ENCODE measurements at places on chromosomes 1 and 21.
A peak's percentile ranks its signal among the peaks of the same experiment; 100 is the strongest.

DNA sequence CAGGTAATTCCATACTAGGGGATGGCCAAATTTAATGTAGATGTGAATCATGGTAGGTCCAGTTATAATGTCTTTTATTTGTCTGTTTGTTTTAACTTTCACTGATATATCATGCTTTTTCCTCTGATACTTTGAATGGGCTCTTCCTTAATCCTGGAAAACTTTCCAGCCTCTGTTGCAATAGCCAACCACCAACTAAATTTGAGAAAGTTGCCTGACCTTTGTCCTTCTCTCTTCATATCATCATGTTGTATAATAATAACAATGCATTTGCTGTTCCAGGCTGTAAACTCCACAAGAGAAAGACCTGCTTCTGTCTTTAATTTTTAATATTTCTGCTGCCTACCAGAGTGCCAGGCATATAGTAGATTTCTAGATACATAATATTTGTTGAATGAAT, 146.1 kb downstream of the HMCN1 start:
- no peak for DNase-seq

DNA sequence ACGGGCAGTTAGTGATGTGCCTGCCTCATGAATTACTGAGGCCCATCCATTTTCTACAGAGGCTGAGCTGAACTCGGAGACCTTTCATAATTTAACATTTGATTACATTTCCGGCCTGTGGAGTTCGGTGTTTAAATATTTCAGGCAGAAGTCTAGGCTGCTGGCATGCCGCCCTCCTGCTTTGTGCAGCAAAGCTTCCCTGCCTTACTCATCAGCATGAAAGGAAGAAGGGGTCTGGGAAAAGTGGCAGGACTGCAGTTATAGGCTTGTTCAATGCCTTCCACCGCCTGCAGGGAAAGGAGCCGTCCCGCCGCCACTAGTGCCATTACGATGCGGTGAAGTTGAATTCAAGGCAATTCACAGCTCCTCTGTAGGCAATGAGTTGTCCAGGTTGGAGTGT, 527.9 kb downstream of the NPHP4 start:
- no peak for DNase-seq

GRCh38 chr1:229087339-229087738, 183.6 kb upstream of the RAB4A start:
- no peak for DNase-seq

DNA sequence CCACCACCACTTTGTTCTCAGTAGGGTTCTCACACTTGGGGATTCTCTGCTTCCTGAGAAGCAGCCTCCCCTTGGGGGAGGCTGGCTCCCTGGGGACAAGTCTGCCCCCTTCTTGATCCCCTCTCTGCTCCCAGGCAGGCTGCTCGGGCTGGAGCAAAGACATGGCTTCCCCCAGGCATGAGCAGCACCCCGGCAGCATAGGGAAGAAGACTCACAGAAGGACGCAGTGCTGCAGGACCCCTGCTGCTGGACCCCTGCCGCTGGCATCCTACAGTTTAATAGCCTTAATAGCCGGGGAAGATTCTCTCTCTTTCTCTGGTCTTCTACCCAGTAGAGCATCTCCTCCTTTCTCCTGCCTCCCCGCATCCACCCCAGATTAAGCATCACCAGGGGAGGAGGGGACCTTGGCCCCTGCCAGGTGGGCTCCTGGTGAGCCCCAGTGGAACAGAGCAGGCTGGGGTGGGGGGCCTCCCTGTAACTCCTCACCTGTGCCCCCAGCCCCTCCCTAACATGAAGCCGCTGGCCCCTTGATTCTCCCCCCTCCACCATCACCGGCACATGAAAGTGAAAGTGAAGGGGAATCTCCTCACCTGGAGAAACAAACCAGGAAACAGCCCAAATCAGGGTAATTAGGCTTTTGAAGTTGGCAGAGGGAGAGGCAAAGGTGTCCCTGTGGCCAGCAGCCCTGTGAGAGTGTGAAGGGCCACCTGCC, 2.5 kb downstream of the WNT3A start:
- DNase-seq, result peak; percentile 35

- peak; percentile 86 for DNase-seq
Measured at GRCh38 chr1:218164111-218164929, 120.8 kb upstream of the RRP15 start.

- no peak for DNase-seq
Measured at GRCh38 chr1:42350086-42350485, 15.1 kb upstream of the FOXJ3 start.

DNA sequence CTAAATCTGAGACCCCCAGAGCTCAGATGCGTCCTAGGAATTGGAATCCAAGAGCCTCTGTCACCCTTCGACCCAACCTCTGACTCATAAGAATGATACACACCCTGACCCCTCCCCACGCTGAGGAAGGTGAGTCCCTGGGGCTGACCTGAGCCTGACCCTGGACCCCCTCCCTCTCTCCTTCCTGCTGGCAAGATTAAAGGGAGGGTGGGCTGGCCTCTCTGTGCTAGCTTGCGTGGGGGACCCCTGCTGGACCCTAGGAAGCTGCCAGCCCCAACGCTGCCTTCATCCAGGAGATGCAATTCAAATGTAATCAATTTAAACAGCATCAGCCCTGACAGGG, 627 bp downstream of the PLEKHA6 start:
- DNase-seq, result no peak

DNA sequence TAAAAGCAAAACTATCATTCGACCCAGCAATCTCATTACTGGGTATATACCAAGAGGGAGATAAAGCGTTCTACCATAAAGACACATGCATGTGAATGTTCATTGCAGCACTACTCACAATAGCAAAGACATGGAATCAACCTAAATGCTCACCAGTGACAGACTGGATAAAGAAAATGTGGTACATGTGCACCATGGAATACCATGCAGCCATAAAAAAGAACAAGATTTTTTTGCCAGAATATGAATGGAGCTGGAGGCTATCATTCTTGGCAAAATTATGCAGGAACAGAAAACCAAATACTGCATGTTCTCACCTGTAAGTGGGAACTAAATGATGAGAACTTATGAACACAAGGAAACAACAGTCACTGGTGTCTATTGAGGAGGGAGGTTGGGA, 79.7 kb downstream of the SLC16A1 start:
- DNase-seq, result no peak

DNA sequence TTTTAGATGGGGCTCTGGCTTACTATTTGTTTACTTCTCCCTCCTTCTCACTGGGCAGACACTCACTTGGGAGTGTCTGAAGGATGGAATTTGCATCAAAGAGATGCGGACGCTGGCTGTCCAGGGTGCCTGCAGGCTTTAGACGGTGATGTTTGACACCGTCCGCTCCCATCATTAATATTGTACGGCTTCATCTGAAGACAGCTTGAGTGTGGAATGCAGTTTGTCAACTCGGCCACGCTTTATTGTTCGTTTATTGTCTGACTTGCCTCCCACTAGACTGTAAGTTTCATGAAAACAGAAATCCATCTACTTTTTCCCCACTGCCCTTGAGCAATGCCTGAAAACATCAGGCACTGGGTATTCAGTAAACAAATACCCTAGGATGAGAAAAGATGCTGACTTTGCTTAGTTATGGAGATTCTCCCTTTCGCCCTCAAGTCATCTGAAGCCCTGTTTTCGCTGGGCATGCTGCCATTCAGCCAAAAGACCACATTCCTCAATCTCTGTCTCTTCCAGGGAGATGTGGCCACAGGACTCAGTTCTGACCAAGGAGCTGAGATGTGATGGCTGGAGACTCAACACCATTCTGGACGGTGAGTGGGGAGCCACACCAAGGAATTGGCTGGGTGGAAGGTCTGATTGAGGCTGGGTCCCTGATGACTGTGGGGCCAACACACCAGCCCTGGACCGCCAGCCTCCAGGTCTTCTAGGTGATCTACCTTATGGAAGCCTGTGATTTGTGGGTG, 87.6 kb downstream of the BCAR3 start:
- DNase-seq, result no peak

- DNase-seq, result peak; percentile 16
Measured at GRCh38 chr21:36615274-36615964, 83.5 kb upstream of the SIM2 start.

- no peak for DNase-seq
Measured at GRCh38 chr21:39625211-39625895, 12.6 kb downstream of the B3GALT5 start.

- DNase-seq, result no peak
Measured at GRCh38 chr1:212727386-212728181, 27.9 kb upstream of the BATF3 start.

GRCh38 chr1:11598461-11598860, 55.8 kb downstream of the FBXO2 start:
- DNase-seq, result no peak

- no peak for DNase-seq
Measured at GRCh38 chr1:109777436-109777835, 13.7 kb upstream of the EPS8L3 start.

GRCh38 chr1:203069030-203069747, 16.6 kb downstream of the MYOG start:
- DNase-seq, result peak; percentile 79

GRCh38 chr1:27630859-27631491, 4.0 kb downstream of the FGR start:
- DNase-seq, result peak; percentile 14

GRCh38 chr1:207958376-207959139, 47.6 kb upstream of the CD34 start:
- no peak for DNase-seq

DNA sequence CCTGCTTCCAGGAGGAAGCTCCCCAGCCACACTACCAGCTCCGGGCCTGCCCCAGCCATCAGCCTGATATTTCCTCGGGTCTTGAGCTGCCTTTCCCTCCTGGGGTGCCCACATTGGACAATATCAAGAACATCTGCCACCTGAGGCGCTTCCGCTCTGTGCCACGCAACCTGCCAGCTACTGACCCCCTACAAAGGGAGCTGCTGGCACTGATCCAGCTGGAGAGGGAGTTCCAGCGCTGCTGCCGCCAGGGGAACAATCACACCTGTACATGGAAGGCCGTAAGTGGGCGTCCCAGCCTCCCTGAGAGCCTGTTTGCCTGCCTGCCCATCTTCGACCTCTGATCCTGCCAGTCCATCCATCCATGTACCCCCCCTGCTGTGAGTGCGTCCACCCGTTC, 3.6 kb downstream of the ECM1 start:
- DNase-seq, result peak; percentile 99

DNA sequence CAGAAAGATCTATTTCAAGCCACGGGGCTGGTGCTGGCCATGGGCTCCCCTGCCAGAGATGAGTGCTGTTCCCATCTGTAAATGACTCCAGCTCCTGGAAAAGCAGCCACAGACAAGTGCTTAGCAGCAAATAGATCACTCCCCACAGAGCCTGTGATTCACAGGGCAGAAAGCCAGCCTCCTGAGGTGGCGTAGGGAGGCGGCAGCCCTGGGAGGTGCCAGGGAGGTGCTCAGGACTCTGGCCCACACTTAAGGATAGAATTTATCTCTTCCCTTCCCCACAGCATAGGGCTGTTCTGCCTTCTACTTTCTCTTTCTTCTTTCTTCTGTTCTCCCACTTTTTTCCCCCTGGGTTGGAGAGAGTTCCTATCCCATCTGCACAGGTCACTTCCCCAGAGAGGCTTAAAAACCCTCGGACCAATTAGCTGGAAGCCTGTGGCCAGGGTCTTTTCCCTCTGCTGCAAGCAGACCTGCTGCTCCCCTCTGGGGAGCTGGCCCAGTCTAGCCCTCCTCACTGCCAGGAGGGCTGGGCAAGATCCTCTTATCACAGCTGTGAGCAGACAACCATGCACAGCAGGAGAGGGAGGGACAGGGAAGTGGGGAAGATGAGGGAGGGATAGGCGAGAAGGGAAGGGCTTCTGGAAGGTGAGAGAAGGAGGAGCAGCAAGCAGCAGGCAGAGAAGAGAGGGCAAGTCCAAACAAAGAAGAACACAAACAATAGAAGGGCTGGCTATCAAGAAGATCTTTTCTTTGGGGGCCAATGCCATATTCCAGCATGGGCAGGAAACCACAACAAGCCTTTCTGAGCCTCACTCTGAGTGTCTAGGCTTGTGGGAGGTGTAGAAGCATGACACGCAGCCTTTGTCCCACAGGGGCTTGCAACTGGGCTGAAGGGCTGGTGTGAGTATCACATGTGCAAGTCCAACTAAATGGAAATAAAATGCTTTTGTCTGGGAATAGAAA, 41.0 kb downstream of the KCND3 start:
- peak; percentile 55 for DNase-seq

DNA sequence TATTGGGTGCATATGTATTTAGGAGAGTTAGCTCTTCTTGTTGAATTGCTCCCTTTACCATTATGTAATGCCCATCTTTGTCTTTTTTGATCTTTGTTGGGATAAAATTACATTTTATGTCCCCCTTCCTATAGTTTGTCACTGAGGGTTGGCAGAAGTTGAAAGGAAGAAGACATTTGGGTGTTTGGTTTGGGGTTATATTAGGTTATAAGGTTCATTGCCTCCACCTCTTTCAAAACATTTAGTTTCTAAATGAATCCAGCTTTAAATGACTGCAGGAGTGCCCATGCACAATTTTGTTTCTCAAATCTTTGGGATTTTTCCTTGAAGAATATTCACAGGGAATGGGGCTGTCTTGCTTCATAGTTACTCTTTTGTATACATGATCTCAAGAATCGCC, 14.6 kb upstream of the LGALS8 start:
- no peak for DNase-seq

DNA sequence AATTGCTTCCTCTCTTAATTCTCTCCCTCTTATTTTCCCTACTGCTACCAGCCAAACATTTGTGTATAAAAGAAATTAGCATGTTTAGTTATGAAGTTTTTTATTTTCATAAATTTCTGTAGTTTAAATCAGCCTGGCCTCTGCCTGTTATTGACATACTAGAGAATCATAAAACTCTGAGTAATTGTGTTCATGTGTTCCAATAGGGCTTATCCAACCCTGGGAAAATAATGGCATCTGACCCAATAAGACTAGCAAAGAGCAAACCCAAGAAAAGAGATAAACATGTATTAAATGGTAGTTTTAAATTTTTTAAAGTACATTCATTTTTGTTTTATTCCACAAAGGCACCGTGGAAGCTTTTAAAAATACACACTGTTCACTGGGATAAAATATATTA, 404.3 kb downstream of the HLX start:
- peak; percentile 14 for DNase-seq

GRCh38 chr1:23400324-23401114, 24.0 kb downstream of the TCEA3 start:
- peak; percentile 63 for DNase-seq

Data from NCI-H69 (cell line).